ENCODE measurements at places on chromosomes 2 and 18.

DNA sequence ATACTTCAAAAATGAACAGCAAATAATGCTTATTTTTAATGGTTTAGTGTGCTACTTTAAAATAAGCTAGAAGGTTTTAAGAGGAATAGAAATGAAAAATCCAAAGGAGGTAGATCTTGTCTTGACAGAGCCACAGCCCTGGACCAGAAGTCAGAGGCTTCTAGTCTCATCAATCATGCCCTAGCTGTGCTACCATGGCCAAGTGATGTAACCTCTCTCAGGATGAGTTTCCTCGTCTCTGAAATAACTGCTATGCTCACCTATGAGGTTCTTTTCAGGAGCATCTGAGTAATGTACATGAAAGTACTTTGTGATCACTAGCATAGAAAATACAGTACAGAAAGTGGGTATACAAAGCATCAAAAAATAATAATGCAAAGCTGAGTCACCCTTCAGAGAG lies 248.4 kb downstream of the PID1 start:
- DNase-seq, result no peak

DNA sequence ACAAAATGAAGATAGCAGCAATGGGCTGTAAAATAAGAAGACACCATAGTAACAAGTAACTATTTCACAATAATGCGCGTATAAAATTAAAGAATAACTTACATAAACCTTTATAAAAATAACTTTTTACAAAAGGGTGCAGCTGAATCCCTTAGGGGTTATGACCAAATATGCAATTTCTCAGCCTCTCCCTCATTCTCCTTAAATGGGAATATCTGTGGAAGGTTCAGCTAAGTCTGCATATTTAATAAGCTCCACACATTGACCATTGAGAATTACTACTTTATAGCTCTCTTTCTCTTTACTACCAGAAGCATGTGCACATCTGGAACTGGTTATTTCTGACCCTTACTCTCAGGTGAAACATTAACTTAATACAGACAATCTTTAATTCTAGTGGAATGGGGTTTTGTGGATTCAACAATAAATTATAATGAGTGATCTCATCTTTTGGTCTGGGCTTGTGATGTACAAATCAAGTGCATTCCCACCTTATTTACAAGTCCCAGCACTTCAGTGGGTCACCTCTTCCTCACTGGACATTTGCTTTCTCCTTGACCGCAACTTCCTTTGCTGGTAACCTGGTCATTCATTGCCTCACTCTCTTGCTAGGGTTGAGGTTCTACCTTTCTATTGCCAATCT lies 15.7 kb downstream of the ARHGAP15 start:
- no peak for DNase-seq

DNA sequence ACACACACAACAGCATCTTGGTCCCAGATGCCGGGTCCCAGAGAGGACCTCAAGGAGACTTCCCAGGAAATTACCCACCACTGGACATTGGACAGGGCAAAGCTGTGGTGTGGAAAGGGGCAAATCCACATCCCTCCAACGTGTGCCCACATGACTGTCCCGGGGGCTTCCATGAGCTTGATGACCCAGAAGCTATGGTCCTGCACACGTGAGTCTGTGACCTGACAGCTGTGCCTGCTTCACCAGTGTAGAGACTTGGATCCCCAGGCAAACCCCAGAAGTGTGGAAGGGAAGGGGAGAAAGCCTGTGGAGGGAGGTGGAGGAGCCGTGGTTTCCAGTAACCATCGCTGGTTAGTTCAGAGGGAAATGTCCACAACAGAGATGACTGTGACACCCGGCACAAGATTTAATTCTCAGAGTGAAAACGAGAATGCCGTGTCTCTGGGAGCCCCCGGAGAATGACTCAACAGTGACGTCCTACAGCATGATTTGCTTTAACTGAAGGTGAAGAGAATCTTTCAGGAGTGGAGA lies 19.1 kb upstream of the GPR55 start:
- DNase-seq, result no peak

- DNase-seq, result no peak
These were observed 266.8 kb upstream of the SMIM21 start for GRCh38 chr18:75694292-75694691.

DNA sequence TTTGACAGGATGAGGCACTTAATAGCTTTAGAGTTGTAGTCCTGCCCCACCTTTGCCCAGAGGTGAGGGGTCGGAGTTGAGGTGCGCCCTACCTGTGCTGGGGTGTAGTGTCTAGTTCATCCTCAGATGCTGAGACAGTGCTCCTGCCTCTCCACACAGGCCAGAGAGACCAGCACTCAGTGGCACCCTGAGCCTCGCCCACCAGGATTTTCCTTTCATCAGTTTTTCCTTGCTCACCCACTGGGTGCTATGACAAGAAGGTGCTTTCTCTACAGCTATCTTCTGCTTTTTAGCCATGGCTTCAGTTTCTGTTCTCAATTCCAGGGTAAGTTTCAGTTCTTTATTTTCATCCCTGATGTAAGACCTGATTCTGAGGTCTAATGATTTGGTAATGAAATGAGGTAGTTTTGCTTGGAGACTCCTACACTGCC lies 16.8 kb upstream of the TMEM131 start:
- peak; percentile 61 for DNase-seq

GRCh38 chr2:121279476-121280220 lies 5.4 kb downstream of the TFCP2L1 start:
- no peak for DNase-seq

DNA sequence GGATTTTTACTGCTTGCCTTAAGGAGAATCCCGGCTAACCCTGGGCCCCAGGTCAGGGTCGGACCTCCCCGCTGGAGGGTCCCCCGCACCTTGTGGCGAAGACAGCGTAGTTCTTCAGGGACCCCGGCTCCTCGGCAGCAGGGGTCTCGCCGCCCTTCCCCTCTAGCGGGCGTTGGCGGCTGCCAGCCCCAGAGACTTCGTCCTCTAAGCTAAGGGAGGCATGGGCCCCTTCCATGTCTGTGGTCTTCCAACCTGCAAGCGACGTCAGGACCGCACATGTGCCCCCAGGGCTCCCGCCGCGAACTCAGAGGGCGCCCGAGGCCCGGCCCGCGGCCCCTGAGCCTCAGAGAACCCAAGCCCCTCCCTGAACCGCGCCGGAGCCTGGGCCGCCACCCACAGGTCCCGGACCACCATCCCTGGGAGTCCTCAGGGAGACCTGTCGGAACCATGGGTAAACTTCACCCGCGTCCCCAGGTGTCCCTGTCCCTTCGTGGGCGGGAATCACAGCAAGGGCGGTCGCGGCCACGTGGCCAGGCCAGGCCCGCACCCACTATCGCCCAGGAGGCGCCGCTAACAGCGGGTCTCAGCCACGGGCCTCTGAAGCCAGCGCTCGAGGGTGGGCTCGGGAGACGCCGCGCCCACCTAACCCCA lies 562 bp downstream of the ANKMY1 start:
- DNase-seq, result no peak

GRCh38 chr2:10575609-10576280 lies 114.0 kb downstream of the NOL10 start:
- DNase-seq, result no peak

DNA sequence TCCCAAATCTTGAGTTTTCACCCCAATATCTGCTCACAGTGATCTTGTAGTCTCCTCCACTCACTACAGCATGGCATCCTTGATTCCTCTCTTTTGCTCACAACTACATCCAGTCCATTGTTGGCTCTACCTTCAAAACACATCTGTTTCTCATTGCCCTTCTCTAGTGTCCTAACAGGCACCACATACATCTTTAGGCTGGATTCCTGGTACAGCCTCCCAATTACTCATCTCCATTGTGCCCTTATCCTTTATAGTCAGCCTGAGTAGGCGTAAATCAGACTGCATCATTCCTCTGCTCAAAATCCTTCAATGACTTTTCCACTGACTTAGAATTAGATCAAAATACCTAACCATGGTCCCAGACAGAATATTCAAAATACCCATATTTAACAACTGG lies 10.7 kb upstream of the TAF1B start:
- no peak for DNase-seq

GRCh38 chr2:144936442-144936841 lies 416.5 kb upstream of the ZEB2 start:
- no peak for DNase-seq

GRCh38 chr2:27042159-27042661 lies 9.3 kb upstream of the AGBL5 start:
- peak; percentile 21 for DNase-seq

GRCh38 chr2:134167015-134167414 lies 86.9 kb upstream of the MGAT5 start:
- DNase-seq, result no peak

GRCh38 chr2:80153151-80153550 lies 151.4 kb downstream of the LRRTM1 start:
- no peak for DNase-seq

GRCh38 chr2:96097441-96097840 lies 18.9 kb downstream of the ADRA2B start:
- no peak for DNase-seq

DNA sequence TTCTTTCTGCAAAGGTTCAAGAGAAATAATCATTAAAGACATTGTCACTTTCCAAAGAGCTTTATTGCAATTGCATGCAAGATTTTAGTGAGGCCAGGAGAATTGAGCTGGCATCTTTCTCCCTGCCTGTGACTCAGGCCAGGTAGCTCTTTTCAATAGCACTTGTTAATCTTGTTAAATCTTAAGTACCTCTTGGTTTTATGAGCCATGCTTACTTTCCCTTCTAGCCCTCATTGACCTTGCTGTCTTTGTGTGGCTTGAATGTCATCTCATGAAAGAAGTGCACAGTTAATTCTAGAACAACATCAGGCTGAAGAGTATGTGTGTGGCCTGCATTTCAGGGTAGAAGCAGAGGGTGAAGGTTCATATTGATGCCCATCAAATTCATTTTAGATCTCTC lies 14.8 kb upstream of the LGALSL start:
- DNase-seq, result no peak

- DNase-seq, result no peak
These were observed 65.3 kb upstream of the SMAD7 start for GRCh38 chr18:49015886-49016647.

- no peak for DNase-seq
These were observed 25.1 kb downstream of the BAZ2B start for GRCh38 chr2:159591221-159591620.

DNA sequence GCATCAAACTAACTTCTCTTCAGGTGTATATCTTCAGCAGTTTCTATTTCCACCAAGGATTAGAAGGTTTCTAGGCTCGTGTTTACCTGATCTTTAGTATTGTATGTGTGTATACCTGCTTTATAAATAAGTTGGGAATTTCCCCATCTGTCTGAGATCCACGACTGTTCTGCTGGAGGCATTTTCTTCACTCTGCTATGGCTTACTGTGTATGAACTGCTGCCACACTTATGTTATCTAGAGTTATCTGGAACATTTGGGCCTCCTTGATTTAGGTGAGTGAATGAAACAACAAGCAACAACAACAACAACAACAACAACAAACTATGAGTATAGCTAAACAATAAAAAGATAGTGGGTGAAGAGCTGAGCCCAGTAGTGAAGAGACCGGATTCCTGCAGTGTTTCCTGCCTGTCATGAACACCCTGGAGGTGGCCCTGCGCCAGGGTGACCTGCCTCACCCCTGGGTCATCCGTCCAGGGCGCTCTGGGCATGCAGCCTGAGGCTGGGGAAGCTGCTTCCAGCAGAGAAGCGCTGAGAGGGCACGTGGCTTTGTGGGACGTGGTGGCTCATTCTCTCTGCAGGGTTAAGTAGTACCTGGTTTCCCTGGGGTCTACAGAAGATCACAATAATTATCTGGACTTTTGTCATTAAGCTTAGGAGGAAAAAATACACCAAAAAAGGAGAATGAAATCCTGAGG lies 56.1 kb upstream of the GATA6 start:
- DNase-seq, result no peak

GRCh38 chr18:9103376-9103873 lies 926 bp downstream of the NDUFV2 start:
- no peak for DNase-seq

- no peak for DNase-seq
These were observed 91.2 kb upstream of the CCDC195 start for GRCh38 chr2:224807153-224807964.
